ENCODE measurements at places on chromosomes 12 and 14.

DNA sequence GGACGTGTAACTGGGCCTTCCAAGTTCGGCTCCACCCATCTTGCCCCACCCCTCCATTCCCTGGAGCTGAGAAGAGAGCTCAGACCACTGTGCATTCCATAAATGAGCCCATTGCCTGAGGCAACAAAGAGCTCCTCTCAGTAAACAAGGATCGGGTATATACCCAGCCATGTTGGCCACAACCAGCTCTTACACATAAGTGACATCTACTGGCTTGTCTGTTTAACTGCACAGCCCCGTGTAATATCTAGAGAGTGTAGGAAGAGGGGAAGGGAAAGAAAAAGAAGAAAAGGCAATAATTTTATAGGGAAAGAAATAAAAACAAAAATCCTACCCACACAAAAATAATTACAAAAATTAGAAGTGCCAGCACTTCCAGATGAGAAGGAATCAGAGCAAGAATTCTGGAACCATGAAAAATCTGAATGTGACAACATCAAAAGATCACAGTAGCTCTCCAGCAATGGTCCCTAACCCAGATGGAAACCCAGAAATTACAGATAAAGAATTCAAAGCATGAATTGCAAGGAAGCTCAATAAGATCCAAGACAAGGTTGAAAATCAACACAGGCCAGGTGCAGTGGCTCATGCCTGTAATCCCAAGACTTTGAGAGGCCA, 308.1 kb downstream of the RPAP3 start:
- peak; percentile 51 for DNase-seq

GRCh38 chr14:50666772-50667683, 1.1 kb downstream of the SAV1 start:
- DNase-seq = no peak

GRCh38 chr14:34345718-34346465, 116.1 kb downstream of the SPTSSA start:
- no peak for DNase-seq

GRCh38 chr14:81400202-81400678, at the start of gene STON2:
TSS of gene STON2 (minus strand) at chr14:81400324. CDS start at chr14:81398382, 1,942 bp downstream.
- DNase-seq = peak; percentile 18

DNA sequence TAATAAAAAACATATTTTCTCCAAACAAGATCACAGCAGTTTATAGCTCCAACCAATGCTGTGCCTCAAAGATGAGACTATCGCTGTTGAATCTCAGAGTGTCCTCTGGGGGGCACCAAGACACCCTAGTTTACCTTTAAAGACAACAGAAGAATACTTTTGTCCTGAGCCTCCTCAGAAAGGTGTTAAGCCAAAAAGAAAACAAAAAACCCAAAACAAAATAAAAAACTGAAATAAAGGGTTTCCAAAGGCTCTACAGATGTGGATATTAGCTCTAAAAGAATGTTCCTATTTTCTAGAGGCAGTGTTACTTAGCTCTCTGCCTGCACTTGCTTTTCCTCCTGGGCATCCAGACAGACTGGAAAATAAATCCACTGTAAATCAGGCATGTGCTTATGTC, 86.9 kb upstream of the TTC7B start:
- DNase-seq = peak; percentile 62

DNA sequence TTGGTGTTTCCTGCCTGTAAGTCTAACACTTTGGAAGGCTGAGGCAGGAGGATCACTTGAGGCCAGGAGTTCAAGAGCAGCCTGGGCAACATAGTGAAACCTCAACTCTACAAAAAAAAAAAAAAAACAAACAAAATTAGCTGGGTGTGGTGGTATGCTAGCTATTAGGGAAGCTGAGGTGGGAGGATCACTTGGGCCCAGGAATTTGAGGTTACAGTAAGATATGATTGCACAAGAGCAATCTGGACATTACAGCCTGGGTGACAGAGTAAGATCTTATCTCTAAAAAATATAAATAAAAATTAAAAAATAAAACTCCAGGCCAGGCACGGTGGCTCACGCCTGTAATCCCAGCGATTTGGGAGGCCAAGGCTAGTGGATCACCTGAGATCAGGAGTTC, 39.8 kb upstream of the CMKLR1 start:
- DNase-seq = no peak

DNA sequence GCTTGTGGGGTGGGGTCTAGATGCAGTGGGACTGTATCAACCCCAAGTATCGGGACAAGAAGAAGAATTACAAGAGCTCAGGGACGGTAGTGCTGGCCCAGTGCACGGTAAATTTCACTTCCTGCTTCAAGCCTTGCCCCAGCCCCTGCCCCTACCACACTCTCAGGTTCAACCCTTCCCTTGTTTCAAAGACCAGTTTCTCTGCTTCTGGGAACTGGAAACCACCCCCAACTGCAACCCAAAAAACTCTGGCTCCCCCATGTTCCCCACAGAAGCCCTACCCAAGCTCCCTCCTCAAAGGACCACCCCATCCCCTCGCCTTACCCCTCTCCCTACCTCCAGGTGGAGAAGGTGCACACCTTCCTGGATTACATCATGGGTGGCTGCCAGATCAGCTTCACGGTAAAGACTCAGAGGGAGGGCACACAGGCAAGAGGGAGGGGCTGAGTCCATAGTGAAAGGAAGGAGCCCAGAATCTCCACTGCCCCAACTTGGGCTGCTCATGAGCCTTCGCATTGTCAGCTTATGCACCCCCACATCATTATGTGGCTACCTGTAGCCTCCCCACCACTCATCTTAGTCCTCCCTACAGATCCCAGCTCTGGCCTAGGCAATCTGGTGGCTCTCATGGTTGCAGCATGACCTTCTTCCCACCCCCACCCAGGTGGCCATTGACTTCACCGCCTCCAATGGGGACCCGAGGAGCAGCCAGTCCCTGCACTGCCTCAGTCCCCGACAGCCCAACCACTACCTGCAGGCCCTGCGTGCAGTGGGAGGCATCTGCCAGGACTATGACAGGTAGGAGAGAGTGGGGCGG, 4.3 kb downstream of the CPNE6 start:
- DNase-seq = no peak

- no peak for DNase-seq
These were observed 22.7 kb upstream of the BEGAIN start for GRCh38 chr14:100609941-100610391.

GRCh38 chr12:71719647-71720370, 33.9 kb downstream of the TMEM19 start:
- no peak for DNase-seq

DNA sequence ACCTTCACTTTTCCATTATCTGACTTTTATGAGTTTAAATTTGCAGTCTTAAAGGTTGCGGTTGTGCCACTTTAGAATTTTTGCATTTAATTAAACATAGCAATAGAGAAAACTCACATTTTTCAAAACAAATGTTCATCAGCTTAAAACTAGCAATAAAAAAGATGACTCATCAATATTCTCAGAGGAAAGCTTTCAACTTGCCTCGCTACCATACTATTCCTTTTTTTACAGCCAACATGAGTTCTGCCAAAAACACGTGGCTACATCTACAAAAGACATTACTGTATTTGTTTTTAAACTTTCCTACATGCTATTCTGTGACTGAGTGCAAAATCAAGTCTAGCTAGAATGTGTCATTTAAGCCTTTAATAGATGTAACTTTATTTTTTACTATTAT, 497.1 kb downstream of the RPS29 start:
- no peak for DNase-seq

DNA sequence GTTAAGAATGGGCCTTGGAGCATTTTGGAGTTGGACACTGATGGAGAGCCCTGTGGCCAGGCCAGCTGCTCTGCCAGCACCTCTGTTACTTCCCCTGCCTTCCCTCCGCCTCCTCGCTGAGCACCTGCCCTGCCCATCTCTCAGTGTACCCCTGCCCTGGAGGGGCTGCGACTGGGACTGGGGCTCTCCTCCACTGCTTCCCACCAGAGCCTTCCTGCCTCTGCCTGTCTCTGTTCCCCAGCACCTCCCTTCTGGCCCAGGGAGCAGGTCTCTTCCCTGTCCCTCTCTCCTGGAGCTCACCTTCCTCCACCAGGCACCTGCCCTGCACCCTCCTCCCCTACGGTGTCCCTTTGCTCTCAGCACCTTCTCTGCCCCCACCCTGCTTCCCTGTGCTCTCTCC, 62.1 kb downstream of the WDR20 start:
- no peak for DNase-seq

- peak; percentile 87 for DNase-seq
These were observed 482 bp downstream of the TMEM30B start for GRCh38 chr14:61280526-61281185.

GRCh38 chr12:31869972-31870371, 89.2 kb upstream of the RESF1 start:
- no peak for DNase-seq

DNA sequence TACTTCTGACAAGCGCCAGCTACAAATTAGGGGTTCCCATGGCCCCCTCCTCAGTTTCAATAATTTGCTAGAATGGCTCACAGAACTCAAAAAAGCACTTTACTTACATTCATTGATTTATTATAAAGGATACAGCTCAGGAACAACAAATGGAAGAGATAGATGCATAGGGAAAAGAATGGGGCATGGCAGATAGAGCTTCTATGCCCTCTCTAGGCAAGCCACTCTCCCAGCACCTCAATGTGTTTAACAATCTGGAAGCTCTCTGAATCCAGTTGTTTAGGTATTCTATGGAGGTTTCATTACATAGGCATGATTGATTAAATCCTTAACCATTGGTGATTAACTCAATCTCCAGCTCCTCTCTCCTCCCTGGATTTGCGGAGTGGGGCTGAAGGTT, 184.5 kb upstream of the DAAM1 start:
- DNase-seq = no peak

DNA sequence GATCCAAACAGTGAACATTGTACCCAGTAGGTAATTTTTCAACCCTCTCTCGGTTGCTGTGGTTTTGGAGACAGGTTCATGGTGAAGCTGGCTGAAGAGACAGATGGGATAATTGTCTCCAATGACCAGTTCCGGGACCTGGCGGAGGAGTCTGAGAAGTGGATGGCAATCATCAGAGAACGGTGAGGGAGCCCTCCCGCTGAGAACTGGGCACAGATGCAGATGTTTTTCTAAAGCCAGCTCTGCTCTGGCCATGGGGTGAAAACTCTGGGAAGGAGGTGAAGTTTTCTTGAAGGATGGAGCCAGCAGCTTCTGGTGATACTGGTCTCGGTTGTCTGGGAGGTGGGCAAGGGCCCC, 6.2 kb downstream of the KHNYN start:
- DNase-seq = no peak

GRCh38 chr12:107718606-107719005, 33.0 kb downstream of the PWP1 start:
- no peak for DNase-seq

GRCh38 chr14:93905623-93906022, 21.5 kb upstream of the FAM181A start:
- no peak for DNase-seq

DNA sequence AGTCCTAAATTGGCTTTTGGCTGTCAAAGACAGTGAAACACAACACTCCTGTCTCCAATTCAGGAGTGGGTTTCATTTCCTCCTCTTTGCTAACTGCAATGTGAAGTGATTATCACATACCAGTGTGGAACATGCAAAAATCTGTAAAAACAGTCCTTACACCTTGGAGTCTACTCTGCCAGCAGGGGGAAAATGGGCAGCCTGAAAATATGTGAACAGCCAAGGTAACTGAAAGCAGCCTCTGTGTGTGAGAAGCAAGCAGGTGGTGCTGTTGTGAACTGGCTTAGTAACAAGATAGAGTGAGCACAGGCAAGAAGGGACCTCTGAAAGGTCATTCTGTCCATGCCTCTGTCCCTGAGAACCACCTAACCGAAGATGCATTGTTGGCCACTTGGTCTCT, 6.0 kb downstream of the PRMT8 start:
- no peak for DNase-seq

DNA sequence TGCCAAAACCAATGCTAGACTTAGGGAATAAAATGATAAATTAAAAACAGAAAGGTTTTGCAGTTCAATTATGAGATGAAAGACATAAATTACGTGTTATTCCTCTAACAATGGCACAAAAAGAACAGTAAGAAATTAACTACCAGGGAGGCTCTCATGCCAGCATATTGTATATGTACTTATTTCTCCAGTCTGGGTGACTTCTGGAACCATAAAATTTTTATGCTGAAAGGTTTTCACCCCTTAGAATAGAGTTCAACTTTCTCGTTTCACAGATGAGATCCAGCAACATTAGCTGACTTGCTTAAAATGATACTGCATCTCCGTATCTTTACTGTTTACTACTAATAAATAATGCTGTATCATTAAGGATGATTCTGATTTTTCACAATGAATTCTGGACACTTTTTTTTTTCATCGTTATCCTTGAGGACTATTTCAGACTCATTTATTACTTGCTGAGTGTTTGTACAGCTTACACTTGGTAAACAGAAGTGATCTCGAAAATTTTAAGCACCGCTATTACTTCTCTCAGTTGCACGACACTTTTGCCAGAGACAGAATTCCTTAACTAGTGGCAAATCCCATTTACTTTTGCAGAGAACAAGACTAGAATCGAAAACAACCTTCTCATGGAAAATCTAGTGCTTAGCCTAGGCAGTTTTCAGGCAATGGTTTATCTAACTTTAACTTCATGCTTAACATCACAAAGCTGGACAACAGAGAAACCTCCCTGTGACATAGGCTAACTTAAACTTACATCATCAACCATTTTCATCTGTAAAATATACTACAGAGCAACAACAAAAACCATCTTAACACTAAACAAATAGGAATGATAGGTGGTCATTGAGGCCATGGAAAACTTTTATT, 2.7 kb downstream of the RSRC2 start:
- DNase-seq = no peak

- no peak for DNase-seq
These were observed 179.2 kb downstream of the EMP1 start for GRCh38 chr12:13375583-13376345.

- DNase-seq = no peak
These were observed 47.3 kb upstream of the TMED10 start for GRCh38 chr14:75223664-75224154.

DNA sequence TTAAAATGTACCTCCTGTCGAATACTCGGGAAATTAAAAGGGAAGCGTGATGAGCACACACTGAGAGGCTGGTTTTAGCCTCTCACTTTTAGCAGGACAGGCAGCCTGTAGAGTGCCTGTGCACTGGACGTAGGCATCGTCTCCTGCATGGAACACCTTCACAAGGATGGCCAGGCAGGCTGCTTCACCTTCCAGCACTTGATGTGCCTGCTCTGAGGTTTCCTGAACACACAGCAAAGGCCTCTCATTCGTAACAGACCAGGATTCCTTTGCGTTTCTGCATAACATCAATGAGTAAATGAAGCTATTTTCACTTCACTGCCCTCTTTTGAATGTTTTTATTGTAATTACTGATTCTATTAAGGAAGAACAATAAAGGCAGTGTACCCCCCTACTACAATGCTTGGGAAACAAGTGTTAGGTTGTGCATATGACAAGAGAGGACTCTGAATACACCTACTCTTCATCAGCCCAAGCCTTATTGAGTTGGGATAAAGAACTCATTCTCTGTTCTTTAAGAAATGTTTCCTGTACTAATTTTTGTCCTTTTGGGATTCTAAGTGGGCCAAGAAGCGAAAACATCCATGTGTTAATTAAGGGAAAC, 1077.6 kb upstream of the FOXG1 start:
- DNase-seq = no peak
